Dermis blood vessel endothelial cell (primary cell): ENCODE measurements at places on chromosomes 13 and 19. TPM values are rescaled to one million over a fixed set of nuclear protein-coding genes. Genes with fewer than 3 reads are reported as not detected.

- DNase-seq, result no peak
Observed at GRCh38 chr13:80168089-80168850, 172.7 kb downstream of the SPRY2 start.

- DNase-seq, result no peak
Observed at GRCh38 chr13:109657395-109657794, 129.0 kb downstream of the IRS2 start.

DNA sequence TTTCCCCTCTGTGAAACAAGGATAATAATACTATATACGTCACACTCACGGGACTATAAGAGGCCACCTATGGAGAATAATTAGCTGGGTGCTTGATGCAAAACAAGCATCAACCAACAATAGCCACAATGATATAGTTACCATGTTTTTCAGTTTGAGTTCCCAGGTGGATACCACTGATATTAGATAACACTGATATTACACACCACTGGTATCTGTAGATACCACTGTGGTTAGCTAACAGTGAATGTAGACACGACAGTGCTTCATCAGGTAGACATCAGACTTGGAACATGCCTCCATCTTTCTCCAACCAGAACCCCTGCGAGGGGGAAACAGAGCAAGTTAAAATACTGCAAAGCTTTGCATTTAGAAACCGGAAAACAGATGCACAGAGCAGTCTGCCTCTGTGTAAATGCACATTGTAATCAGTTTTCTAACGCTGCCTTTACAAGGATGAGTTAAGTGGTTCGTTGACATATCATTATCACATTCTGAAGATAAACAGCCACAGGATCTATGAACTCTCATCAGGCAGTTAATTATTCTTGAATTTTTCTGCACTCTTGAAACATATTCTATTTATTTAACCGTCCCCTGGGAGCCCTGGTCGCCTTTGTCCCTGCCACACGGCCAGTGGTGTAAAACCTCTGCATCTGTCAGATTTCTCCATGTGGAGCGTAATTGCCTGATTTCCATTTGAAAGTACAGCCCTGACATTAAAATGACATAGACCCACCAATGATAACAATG lies 80.7 kb downstream of the RNASEH2B start:
- no peak for DNase-seq

DNA sequence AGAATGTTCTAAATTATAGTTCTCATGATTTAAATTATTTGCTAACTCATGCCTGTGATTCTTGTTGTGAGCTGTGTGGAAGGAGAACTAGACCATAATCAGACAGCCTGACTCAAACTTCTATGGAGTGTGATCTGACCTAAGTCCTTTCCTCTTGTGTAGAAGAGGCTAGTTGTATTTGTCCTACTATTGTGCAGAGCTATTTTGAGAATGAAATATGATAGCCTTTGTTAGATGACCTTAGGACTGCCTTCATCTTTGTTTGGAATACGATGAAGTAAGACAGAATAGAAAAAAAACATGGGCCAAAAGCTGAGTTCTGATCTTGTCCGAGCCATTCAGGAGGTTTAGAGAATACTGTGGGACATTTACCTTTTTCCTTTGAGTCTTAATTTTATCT lies 119.4 kb downstream of the STOML3 start:
- no peak for DNase-seq

Gene DACT3
- 0.14 and 0.34 TPM in 2 replicates for total RNA-seq

Gene OR7C1
- not detected in 2 replicates for total RNA-seq

Gene CFAP97D2
- total RNA-seq, result not detected in 2 replicates
